NCI-H2171 treated with DMSO at 0.1 percent for 48 hours (cell line): ENCODE measurements at places on chromosomes 4 and X.
A peak's percentile ranks its signal among the peaks of the same experiment; 100 is the strongest.

- DNase-seq, result no peak
Measured at GRCh38 chr4:76233529-76233928, 18.0 kb upstream of the FAM47E start.

- DNase-seq, result no peak
Measured at GRCh38 chr4:8503801-8504200, 63.2 kb downstream of the TRMT44 start.

GRCh38 chrX:131923614-131924250 lies 99.4 kb upstream of the STK26 start:
- no peak for DNase-seq

- peak; percentile 10 for DNase-seq
Measured at GRCh38 chr4:8176547-8177399, 18.2 kb upstream of the ABLIM2 start.

GRCh38 chrX:9342561-9343051 lies 122.3 kb upstream of the TBL1X start:
- DNase-seq, result peak; percentile 72

- no peak for DNase-seq
Measured at GRCh38 chr4:181650033-181650825, 593.0 kb upstream of the TENM3 start.

- DNase-seq, result no peak
Measured at GRCh38 chrX:111568817-111569216, 57.4 kb downstream of the SERTM2 start.

- no peak for DNase-seq
Measured at GRCh38 chrX:8453611-8454010, 11.0 kb upstream of the VCX3B start.

DNA sequence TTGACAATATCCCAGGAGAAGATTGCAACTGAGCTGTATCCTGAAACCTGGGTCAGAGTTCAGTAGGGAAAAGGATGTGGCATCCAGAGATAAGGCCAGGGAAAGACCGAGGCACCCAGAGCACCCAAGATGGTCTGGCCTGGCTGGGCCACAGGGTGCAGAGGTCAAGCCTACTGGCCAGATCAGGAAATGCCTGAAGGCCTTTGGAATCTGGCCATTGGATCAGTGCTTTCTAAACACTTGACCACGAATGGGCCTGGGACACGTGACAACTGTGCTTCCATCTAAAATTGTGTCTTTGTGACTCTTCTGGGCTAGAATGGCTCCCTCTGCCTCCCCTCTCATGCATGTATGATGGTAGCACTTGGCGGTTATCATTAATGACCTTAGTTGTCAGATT lies 316.9 kb downstream of the EVC2 start:
- DNase-seq, result no peak

- no peak for DNase-seq
Measured at GRCh38 chr4:8506373-8507195, 66.0 kb downstream of the TRMT44 start.

DNA sequence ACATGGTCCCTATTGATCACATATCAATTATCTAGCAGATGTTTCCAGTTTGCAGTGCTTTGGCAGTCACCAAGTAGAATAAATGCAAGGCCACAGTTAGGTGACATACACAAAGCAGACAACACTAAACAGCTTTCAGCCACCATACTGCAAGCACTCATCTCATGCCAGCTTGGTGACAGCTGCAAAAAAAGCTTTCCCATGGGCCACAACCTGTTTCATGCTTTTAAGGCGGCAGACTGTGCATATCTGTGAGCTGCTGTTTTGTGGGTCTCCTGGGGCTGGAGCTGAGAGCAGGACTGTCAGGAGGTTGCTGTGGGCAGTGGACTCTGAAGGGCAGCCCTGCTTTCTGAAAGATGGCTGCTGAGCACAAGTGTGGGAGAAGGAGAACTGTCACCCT lies 82.6 kb downstream of the FHDC1 start:
- peak; percentile 86 for DNase-seq

GRCh38 chr4:88078579-88078978 lies 71.1 kb downstream of the PKD2 start:
- DNase-seq, result no peak

DNA sequence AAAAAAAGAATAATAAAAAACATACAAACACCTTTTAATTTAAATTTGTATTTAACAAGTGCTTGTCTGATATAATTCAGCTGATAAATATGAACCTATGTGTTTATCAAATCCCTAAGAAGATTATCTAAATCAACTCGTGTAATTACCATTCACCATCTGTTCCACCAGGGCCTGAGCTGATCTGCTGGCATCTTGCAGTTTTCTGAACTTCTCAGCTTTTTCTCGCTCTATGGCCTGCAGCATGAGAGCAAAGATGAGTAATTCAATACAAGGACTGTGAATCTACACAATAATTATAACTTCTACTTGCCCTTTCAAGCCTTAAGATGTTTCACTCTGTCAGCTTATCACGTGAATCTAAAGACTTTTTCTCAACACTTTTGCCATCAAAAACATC lies 709.7 kb downstream of the DMD start:
- no peak for DNase-seq

- no peak for DNase-seq
Measured at GRCh38 chr4:170109586-170110284, 20.0 kb upstream of the AADAT start.
